ENCODE measurements at places on chromosomes 5 and 9. TPM values are rescaled to one million over a fixed set of nuclear protein-coding genes. Genes with fewer than 3 reads are reported as not detected.

DNA sequence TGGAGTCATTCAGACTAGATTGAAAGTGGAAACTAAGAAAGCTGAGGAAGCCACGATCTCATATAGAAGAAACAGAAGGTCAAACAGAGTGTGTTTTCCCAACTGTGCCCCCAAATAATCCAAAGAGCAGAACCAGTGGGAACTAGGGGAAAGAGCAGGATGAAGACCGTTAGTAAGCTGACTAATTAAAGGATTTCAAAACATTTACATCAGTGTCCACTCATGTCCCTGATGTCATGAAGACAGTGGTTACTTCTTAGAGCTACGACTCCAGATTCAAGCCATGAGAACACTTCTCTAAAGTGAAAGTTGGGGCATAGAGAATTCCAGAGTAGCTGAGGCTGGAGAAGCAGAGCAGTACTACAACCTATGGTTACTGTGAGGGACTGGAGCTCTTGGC, 119.6 kb upstream of the SLC12A2 start:
- DNase-seq = no peak

DNA sequence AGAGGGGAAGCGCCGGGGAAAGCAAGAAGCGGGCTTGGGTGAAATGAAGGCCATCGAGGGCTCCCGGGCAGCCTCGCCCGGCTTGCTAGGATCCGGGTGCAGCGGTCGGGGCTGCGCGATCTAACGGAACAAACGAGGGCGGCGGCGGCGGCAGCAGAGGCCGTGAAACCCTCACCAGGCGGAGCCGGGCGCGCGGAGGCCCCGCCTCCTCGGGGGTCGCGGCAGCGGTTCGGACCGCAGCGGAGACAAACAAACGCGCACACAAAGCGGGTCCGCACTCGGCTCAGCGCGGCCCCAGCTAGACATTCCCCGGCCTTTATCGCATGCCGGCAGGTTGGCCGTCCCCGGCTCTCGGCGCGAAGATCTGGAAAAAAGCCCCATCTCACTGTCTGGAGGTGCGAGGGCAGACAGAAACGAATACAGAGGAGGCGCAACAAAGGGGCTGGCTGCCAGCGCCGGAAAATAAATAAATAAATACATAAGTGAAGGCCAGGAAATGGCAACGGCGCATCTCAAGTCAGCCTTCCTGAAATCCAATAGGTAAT, 10.5 kb upstream of the TRIM36 start:
- DNase-seq = peak; percentile 35

Gene SPINK1
- total RNA-seq = 1,467 TPM

GRCh38 chr5:5793242-5794117, 371.0 kb downstream of the ICE1 start:
- no peak for DNase-seq

GRCh38 chr9:110638381-110638954, 30.1 kb upstream of the MUSK start:
- no peak for DNase-seq

GRCh38 chr5:40906351-40906751, 2.9 kb upstream of the C7 start:
- DNase-seq = no peak

GRCh38 chr5:8474569-8474930, 605.6 kb downstream of the MTRR start:
- DNase-seq = no peak

DNA sequence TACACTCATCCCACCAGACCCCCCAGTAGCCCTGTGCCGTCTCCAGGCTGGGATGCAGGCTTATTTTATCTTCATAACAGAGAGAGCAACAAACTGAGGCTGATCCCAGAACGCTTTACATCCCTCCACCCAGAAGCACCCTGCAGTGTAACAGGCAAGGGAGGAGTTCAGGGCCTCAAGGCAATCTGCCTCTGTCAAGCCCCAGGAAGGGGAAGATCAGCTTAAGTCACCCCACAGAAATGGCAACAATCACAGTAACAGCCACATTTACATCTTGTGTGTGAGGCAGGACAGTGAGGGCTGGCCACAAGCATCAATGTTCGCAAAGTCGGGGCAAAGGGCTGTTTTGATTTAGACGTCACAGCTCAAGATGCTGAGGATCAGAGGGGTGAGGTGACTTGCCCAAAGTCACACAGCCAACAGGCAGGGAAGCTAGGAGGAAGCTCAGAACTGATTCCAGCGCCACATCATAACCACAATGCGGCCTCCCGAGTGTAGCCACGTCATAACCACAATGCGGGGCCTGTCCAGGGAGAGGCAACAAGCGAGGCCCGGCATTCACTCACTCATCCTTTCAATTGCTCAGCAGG, 14.4 kb downstream of the STK10 start:
- no peak for DNase-seq

GRCh38 chr9:4674783-4675182, 4.6 kb upstream of the CDC37L1 start:
- peak; percentile 65 for DNase-seq

Gene ZFP2
- 2.2 TPM for total RNA-seq

Gene SPINK6
- not detected for total RNA-seq

Gene AQP7
- 8.5 TPM for total RNA-seq

GRCh38 chr5:34589832-34590231, 66.3 kb upstream of the RAI14 start:
- no peak for DNase-seq

Gene MYMK
- total RNA-seq = not detected

Gene MAMDC2
- total RNA-seq = 1.7 TPM

Gene TICAM2
- not detected for total RNA-seq

GRCh38 chr5:163437011-163437308, 435 bp upstream of the CCNG1 start:
- DNase-seq = no peak

- no peak for DNase-seq
These were observed 261.7 kb downstream of the CDH12 start for GRCh38 chr5:22591461-22591860.

GRCh38 chr5:169331292-169331852, 30.4 kb upstream of the SLIT3 start:
- DNase-seq = peak; percentile 55

Gene F2RL2
- 2.6 TPM for total RNA-seq

Gene HCN1
- 0.64 TPM for total RNA-seq

Gene CEP120
- 17.5 TPM for total RNA-seq

GRCh38 chr5:83540105-83540504, 68.6 kb downstream of the VCAN start:
- DNase-seq = no peak

- no peak for DNase-seq
These were observed 195.0 kb downstream of the FBXO4 start for GRCh38 chr5:42120070-42120469.

Gene IFNA14
- total RNA-seq = not detected

DNA sequence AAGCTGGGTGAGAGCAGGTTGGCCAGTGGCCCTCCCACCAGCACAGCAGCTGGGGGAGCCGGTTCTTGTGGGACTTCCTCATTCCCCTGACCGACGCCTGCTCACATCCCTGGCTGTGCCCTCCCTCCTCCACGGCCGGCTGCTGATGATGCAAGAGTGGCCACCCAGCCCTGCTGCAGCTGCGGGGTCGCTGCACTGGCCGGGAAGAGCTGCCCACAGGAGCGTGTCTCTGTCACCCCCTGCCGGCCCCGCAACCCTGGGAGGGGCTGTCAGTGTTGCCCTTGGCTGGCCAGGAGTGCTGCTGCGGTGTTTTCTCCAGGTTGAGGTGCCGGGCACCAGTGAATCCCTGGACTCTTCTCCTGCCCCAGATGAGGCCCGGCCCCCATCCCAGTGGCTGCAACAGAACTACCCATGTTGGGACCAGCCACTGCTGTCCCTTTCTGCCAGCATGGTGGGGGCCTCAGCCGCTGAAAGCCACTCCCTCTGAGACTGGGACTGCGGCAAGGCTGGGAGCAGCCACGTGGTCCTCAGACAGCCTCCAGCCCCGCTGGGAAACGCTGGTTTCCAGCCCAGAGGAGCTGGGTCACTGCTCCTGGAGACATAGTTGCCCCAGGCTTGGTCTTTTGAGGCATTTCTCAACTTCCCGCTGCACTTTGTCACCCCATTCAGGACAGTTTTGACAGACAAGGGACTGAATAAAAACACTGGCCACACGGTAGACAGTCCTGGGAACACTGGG, 739 bp downstream of the CARD9 start:
- peak; percentile 74 for DNase-seq

Gene PDE8B
- 9.2 TPM for total RNA-seq

GRCh38 chr5:130023604-130024003, 119.3 kb downstream of the CHSY3 start:
- no peak for DNase-seq

Gene CFAP157
- total RNA-seq = not detected

- no peak for DNase-seq
These were observed 42.1 kb downstream of the OTULIN start for GRCh38 chr5:14706615-14707021.

Gene ABO
- 4.8 TPM for total RNA-seq

Gene LTC4S
- 0.72 TPM for total RNA-seq

- DNase-seq = no peak
These were observed 50.1 kb upstream of the FBXL17 start for GRCh38 chr5:108432024-108432423.

DNA sequence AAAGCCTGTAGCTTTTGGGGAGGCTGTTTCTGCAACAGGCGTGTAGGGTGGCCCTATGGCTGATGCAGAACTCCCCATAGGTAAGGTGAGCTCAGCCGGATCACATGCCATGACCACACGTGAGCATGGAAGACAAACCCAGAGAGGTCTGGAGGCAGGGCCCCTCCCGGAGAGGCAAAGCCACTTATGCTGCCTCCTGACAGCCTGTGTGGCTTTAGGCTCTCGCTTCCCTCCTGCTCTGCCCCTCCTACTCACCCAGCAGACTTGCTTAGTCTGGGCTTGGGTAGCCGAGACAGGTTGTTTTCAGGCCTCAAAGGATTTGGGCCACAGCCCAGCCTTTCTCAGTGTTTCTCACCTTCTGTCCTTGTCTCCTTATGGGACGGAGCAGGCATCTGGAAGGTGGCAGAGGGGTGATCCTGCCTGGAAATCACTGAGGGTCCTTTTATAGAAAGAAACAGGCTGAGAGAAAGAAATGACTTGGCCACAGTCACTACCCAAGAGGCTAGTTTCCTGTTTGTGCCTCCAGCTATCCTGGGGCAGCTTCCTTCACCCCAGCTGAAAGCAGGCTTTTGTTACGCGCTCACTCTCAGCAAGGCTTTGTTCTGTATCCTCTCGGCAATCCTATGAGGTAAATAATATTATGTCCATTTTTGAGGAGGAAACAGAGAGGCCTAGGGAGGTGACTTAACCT, 89.9 kb downstream of the DAB2IP start:
- no peak for DNase-seq

DNA sequence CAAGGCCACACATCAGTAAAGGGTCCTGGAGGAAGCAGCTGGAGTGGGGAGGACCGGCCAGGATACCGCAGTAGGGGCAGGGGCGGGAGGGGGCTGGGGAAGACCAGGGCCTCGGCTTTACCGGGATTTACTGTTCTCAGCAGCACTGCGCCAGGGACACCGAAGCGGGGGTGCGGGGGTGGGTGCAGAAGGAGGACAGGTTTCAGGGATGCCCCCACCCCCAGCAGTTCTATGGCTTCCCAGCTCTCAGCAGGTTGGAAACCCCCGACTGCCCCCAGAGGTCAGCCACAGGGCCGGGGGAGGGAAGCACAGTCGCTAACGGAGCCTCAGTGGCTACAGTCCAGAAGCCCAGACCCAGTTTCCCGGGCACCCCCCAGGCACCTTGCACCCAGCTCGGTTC, 21.3 kb downstream of the NR5A1 start:
- DNase-seq = no peak

GRCh38 chr9:99516657-99517049, 294.6 kb downstream of the SEC61B start:
- DNase-seq = no peak

DNA sequence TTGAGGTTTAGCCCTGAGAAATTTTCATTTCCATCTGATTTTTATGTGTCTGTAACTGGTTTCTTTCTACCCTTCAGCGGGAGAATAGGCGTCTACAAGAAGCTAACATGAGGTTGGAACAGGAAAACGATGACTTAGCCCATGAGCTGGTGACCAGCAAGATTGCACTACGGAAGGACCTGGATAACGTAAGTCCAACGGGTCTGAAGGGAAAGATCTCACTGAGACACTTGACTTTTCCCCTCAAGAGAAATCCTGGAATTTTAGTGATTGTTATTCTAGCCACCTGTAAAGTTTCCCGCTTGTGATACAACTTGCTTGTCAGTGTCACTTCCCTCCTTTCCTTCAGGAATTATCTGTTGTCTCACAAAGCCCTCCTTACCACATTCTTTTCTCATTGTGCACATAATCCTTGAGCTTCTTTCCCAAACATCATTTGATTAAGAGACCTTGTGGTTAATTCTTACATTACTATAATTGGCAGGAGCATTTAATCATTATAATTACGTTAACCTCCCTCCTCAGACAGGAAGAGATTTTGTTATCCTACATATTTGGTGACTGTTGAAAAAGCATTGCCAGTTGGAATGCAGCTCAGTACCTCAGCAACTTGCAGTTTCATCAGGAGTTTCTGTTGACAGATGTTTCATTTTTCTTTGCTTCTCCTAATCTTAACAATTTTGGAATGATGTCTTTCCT, 56.9 kb downstream of the GPR21 start:
- DNase-seq = no peak

Gene CPEB4
- 49.7 TPM for total RNA-seq

DNA sequence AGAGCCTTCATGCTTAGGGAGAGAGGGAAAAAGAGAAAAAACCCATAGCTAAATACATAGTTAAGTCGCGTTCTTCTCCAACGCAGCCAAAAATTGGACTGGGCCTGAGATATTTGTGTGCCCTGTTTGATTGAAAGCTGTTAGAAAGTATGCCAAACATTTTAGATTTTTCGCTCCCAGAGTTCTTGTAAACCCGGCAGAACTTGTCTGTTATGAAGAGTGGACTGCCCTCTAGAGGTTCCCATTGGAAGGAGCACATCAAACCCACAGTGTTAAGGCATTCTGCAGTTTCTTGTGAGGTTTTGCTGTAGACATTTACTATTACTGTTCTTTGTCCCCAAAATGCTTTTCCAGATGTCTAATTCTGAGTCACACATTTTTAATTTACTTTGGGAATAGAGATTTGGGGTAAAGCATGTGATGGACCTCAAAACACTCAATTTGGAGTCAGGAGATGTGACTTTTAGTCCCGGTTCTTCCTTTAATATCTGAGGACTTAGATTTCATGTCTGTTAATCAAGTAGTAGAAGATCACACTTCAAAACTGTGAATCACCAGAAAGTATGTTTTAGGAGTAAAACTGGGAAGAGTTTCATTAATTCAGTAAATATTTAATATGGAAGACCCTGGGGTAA, 96.6 kb downstream of the PCSK1 start:
- peak; percentile 88 for DNase-seq

DNA sequence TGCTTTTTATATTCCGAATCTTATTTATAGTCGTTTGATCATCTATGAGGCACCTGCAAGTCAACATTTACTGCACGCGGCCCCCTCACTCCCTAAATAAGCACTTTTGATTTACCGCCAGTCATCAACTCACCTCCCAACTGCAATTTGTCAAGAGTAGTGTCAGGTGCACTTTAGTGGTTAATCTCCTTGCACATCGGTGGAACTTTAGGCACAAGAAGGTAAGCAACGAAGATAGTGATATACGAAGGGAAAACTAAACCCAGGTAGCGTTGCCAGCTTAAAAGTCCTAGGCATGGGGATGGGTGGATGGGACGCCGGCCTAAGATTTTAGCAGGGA, 513 bp upstream of the RNF180 start:
- no peak for DNase-seq

Data from hepatocyte (in vitro differentiated cells).